AML-193 (cell line): ENCODE measurements at places on chromosomes 13 and 19.
A peak's percentile ranks its signal among the peaks of the same experiment; 100 is the strongest.

- no peak for DNase-seq
These were observed 48.6 kb downstream of the CHST8 start for GRCh38 chr19:33670398-33670797.

DNA sequence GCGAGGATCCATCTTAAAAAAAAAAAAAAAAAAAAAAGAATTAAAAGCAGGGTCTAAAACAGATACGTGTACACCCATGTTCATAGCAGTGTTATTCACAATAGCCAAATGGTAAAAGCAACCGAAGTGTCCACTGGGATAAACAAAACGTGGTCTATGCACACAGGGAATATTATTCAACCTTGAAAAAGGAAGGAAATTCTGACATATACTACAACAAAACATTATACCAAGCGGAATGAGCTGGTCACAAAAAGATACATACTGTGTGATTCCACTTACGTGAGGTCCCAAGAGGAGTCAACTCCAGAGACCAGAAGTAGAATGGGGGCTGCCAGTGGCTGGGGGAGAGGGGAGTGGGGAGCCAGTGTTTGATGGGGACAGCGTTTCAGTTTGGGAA, 14.7 kb upstream of the ADPRHL1 start:
- DNase-seq: no peak

GRCh38 chr19:39996218-39996810, 546 bp upstream of the ZNF546 start:
- peak; percentile 24 for DNase-seq

DNA sequence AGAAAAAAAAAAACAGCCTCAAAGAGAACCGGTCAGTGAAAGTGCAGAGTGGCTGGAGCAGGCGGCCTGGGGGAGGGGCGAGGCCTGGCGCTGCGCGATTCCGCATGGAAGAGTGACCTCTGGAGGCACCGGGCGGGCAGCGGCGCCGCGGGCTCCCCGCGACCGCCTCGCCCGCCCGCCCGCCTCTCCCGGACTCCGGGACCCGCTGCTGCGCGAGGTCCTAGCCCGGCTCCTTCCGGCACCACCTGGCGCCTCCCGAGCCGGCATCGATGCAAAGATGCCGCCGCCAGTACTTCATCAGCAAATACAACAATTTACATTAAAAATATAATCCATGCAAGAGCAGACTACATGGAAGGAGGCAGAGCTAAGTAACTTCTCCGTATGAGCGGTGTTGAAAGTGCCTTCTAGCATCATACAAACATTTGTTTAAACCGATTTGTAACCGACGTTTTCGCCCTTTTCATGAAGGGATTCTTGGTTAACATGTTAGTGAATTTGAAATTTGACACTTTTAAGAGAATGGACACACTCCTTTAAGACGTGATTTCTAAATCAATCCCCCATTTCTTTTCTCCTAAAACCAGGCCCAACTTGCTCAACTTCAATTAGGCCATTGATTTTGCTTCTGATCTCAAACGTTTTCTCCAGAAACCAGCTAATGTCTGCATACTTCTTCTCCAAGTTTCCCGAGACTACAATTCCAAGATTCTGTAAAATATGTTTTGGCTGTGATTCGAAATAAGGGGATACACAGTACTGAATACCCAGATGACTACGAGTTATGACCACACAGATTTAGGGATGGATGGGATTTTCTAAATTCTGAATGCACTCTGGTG, 2.1 kb downstream of the EFNB2 start:
- DNase-seq: no peak

GRCh38 chr19:5246554-5247155, 94.0 kb downstream of the PTPRS start:
- DNase-seq: no peak
